ENCODE measurements at places on chromosomes 7 and 10.

- DNase-seq = no peak
Observed at GRCh38 chr10:133194151-133194550, 34.1 kb downstream of the KNDC1 start.

- DNase-seq = no peak
Observed at GRCh38 chr10:73093922-73094850, 2.5 kb downstream of the P4HA1 start.

DNA sequence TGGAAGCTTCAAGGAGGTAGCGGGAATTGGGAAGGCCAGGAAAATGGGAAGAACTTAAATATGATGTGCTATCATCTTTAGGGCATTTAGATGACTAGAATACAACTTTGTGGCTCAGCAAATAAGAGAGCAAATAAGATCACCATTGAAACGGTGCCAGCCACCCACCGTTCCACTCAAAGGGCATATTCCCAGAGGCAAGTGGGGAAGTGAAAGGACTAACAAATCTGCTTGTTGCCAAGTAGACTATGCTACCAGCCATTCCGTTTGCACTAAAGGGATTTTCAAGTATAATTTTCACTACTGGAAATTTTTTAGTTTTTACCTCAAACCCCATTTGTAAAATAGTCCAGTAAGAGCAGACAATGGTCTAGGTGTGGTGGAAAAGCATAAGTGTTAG is 4.0 kb upstream of the PPP1R3C start:
- no peak for DNase-seq

DNA sequence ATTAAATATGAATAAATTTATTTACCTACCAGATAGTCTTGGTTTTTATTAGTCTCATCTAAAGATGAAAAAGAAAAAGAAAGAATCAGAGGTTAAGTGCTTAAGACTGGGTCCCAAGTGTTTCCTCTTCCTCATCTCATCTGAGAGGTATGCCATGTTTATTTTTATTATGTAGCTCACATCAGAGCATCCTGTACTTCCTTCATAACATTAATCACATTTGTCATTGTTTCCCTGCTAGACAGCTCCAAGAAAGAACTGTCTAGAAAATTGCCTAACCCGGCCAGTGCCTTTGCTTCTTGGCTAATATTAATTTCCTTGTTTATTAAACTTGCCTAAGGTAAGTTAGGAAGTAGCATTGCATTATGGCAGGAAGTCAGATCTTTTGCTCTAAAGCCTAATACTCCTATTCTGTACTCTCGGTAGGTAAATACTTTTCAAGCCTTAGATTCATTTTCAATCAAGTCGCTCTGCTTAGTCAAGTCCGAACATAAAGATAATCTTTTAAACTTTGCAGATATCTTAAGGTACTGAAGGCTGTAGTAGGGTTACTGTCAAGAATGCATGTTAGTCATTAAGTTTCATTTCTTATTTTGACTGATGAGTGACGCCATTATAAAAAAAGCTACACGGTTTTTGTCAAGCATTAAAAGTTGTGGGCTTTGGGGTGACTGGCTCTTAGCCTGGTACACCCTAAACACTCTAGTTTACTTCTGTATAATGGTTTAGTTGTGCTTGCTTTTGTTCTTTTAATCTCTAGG is 47.4 kb downstream of the ZMYND11 start:
- DNase-seq = no peak

DNA sequence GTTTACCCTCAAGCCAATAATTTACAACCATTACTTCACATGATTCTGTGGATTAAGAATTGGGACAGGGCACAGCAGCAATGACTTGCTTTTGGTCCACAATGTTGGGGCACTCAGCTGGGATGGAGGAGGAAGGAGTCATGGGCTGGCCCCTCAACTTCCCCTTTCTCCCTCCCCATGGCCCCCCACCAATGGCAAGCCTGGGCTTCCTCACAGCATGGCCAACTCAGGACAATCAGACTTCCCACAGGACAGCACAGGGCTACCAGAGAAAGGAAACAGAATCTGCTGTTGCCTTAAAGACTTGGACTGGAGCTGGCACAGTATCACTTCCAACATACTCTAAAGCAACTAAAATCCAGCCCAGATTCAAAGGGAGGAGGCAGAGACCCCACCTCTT is 160.7 kb downstream of the PTPN20 start:
- DNase-seq = no peak

DNA sequence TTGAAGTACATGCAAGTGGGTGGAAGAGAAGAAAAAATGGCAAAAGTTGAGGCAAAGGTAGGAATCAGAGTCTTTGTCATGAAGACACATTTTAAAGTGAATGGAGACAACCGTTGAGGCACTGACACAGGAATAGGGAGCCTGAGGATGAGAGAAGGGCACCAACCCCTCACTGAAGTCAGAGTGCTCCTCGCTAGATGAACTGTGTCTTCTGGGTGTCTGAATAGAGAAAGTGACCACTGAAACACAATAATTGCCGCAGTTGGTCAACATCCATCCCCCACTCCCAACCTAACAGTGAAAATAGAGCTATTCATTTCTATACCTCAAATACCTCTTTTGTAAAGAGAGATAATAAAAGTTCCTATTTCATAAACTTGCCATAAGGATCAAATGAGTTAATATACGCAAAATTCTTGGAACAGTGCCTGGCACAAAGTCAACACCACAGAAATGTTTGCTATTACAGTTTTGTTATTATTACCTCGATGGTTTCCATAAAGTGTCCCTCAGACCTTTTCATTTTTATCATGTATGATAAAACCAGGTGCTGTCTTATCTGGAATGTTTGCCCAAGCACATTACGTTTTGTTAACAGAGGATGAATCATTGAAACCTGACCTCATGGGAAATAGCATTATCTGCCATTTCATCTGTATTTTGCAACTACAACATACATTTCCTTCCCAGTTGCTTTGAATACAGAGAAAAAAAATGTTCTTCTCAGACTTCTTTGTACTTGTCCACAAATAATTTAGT is 61.8 kb upstream of the SP4 start:
- no peak for DNase-seq

GRCh38 chr7:128863433-128863989 is 855 bp downstream of the ATP6V1F start:
- DNase-seq = no peak

GRCh38 chr10:25786161-25786560 is 147.9 kb upstream of the MYO3A start:
- no peak for DNase-seq

- no peak for DNase-seq
Observed at GRCh38 chr10:129780198-129780597, 183.9 kb downstream of the EBF3 start.

- no peak for DNase-seq
Observed at GRCh38 chr7:36653663-36654355, 70.5 kb downstream of the AOAH start.

DNA sequence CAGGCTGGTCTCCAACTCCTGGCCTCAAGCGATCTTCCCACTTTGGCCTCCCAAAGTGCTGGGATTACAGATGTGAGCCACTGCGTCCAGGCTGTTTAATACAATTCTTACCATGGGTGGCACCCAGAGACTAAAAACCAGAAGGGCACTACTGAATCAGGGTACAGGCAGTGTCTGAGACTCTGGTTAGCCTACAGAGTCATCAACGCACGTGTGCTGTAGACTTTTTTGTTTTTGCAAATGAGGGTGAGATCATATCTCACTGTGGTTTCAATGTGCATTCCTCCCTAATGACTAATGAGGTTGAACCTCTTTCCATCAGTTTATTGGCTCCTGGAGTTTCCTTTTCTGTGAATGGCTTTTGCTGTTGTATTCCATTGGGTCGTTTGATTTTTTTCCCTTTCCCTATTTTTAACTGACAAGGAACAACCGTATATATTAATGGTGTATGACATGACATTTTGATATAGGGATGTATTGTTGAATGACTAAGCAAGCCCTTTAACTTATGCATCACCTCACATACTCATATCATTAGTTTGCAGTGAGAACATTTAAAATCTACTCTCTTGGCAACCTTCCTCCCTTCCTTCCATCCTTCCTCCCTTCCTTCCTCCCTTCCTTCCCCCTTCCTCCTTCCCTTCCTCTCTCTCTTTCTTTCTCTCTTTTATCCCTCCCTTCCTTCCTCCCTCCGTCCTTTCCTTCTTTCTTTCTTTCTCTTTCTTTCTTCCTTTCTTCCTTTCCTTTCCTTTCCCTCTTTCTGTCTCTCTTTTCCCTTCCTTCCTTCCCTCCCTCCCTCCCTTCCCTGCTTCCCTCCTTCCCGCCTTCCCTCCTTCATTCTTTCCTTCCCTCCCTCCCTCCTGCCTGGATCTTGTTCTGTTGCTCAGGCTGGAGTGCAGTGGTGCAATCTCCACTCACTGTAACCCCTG is 9.3 kb upstream of the TMEM270 start:
- DNase-seq = no peak

GRCh38 chr7:133504825-133505224 is 251.9 kb downstream of the EXOC4 start:
- no peak for DNase-seq

DNA sequence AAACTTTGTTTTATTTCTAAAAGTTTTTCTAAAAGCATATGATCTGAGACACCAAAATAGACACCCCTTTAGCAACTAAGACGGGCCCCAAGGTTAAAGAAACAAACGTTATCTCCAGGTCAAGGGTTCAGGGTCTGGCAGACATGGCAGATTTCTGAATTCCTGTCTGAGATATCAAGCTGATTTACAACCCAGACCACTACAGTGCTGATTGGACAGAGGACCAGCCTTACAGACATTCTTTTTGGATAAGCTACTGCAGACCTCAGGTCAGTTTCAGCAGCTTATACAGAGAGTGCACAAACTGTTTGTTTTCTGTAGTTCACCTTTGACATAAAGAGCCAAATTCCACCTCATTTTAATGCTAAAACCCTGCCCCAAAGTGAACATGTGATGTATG is 34.8 kb downstream of the SVOPL start:
- DNase-seq = no peak

- no peak for DNase-seq
Observed at GRCh38 chr10:49324711-49325110, 25.7 kb downstream of the C10orf71 start.

DNA sequence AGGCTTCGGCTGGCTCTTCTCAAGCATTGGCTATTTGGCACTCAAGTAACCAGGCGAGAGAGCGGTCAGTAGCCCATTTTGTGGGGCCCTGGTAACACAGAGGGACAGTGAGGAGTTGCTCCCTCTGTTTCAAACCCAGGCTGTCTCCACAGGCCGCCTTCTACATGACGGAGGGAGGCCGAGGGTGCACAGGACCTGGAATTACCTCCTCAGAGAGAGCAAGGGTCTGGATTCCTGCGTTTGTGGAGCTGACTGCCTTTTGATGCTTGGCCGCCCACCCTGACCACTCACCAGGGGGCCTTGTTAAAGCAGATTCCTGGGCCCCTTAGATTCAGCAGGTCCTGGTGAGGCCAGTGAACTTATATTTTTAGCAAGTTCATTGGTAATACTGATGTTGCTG is 12.3 kb downstream of the UPP1 start:
- no peak for DNase-seq

DNA sequence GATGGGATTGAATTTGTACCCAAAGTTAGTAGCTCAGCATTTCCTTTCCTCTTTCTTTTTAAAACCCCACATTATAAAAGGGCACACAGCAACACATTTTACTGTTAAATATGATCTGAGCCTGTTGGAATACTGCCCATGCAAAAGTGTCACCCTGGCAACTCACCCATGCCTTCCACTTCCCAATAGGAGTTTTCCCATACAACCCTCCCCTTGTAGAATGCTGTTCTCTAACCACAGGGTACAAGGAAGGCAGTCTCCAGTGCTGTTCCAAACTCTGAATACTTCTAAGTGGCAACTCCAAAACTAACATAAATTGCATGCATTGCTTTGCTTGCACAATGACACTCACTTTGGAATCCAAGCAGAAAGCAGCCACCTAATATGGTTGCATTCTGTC is 60.8 kb downstream of the NRCAM start:
- no peak for DNase-seq

DNA sequence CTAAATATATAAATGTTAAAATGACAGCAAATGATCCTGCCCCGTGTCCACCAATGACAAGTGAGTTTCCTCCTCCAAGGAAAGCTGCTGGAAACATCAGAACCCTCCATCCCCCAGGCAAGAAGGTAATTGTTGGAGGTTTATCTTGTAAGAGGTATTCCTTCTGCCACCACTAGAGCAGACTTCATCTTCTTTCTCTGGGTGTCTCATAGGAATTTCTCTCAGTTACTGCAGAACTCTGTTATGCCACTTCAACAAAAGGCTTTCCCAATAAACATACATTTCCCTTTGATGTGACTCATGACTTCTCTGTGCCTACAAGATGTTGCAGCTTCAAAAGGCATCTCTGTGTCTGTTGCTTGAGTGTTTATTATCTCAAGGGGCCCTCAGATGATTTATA is 279.1 kb downstream of the BMPER start:
- DNase-seq = no peak

- DNase-seq = no peak
Observed at GRCh38 chr10:7048061-7048460, 362.8 kb downstream of the SFMBT2 start.

DNA sequence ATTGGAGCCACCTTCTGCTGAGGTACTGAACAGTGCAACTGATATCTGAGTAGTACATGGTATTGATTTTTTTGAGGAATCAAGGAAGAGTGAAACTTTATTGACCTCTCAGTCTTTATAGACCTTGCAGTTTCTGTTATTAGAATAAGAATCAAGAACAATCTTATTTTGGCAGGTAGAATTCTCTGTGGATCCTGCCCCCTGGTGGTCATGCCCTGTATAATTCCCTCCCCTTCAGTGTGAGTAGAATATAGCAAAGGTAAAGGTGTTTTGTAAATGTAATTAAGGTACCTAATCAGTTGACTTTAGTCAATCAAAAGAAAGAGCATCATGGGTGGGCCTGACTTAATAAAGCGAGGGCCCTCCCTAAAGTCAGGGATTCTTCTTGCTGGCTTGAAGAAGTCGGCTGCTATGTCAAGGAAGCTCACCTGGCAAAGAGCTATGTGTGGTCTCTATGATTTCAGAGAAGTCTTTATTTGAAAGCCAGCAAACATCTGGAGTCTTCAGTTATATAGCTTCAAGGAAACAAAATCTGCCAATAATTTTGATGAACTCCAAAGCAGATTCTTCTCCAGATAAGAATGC is 142.8 kb downstream of the LSM5 start:
- no peak for DNase-seq

DNA sequence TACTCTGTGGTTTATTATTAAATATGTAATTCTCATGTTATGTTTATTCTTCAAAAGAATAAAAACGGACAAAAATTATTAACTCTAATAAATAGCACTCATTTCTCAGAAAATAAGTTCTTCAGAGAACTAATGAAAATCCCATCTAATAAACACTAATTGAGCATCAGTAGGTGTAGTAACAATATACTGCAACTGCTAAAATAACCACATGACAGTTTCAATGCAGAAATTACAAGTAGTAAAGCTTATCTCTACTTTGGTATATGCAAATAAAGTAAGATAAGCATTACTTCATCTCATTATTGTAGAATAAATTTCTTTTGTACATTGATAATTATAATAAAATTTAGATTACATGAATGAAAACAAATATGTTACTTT is 56.4 kb upstream of the DKK1 start:
- no peak for DNase-seq

DNA sequence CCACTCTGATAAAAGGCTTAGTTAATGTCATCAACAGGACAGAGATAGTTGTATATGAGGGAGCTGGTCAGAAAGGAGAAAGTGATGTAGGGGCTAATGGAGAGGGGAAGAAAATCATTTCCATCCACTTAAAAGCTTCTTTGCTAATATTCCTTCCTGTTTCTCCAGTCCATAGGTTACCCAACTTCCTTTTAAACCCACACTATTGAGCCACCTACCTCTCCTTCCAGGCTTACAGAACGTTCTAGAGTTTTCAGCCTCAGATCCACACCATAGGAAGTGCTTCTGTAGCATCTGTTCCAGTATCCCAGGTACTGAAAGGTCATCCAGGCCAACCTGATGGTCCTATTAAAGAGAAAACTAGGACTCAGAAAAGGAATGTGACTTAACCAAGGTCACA is 28.2 kb downstream of the STRIP2 start:
- no peak for DNase-seq

All from activated T-helper 1 cell treated with Interleukin-2 at 50 U/mL for 16 hours (primary cell).